Heart right ventricle (tissue), 16 donors: ENCODE measurements at places on chromosomes 11 and 22. TPM values are rescaled to one million over a fixed set of nuclear protein-coding genes. Genes with fewer than 3 reads are reported as not detected.
A peak's percentile ranks its signal among the peaks of the same experiment; 100 is the strongest.

- no peak for DNase-seq
These were observed 54.1 kb downstream of the MYH9 start for GRCh38 chr22:36333644-36334043.

DNA sequence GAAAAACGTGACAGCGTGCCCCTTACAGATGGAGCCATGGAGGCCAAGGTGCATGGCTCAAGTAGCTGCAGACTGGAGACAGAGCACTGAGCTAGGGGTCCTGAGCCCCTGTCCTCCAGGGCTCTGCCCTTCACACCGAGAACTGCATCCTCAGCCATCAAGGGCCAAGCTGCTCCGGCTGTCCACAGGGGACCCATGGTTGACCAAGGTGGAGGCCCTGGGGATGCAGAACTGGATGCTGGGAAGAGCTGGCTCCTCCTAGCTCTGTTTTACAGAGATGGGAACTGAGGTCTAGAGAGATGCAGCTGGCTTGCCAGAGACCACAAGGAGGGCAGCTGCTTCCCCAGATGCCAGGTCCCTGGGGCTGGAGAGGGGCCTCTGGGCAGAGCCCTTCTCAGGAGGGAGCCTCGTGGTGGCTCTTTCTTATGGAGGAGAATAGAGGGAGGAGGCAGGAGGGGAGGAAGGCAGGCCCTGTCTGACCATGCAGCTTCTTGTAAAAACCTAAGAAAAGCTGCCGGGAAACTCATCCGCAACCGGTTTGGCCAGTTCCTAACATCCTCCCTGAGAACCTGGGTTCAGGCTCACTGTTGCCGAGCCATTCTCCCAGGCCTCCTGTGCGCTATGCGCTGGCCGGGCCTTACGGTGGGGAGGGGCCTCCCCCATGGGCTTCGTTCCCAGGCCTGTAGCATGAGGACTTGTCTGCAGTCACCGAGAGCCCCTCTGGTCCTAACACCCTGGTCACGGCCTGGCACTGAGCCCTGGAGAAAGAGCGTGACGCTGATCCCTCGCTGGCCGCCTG lies 80.6 kb downstream of the WNT7B start:
- DNase-seq: peak; percentile 13

GRCh38 chr11:102552447-102553194 lies 22.1 kb upstream of the MMP7 start:
- no peak for DNase-seq

DNA sequence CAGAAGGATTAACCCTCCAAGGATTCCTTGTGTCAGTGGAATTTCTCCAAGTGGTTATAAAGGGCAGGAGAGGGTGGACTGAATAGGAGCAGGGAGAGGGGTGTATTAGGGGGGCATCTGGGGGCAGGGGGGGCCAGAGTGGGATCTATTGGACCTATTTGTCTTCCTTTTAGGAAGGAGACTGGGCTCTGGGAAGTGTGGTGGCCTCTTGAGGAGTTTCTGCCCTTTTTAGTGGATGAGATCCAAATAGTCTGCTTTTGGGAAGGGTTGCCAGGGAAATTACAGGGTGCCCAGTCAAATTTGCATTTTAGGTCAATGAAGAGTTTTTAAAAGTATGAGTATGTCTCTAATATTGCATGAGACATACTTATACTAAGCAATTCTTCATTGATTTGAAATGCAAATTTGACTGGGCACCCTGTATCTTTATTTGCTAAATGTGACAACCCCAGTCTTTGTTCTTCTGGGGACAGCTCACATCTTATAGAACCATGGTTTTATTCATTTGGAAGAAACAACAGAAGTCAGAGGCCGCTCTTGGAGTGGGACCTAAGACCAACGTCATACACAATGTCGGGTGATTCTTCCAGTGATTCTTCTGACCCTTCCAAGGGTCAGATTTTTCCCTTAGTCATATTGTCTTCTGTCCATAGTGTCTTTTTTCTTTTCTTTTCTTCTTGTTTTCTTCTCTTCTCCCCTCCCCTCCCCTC lies 429 bp upstream of the SLC22A6 start:
- no peak for DNase-seq

- no peak for DNase-seq
These were observed at the start of gene ANO9 for GRCh38 chr11:441418-442274. TSS of gene ANO9 (minus strand) at chr11:442011. CDS start at chr11:441926, 85 bp downstream.

DNA sequence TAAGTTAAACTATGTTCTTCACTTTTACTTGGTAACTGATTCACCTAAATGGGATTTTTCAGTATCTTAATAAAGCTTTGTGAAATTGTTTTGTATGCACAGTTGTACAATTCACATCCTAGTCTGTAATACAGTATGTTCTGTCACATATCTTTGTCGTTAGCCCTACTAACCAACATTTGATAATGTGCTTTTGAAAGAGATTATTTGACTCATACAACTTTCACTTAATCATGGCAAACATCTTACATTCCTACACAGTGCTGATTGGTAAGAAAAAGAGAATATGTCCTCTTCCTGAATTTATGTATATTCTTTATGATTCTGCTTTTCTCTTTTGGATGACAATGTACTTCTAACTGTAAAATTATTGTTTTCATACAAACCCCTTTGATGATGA lies 234.5 kb downstream of the METTL15 start:
- no peak for DNase-seq

DNA sequence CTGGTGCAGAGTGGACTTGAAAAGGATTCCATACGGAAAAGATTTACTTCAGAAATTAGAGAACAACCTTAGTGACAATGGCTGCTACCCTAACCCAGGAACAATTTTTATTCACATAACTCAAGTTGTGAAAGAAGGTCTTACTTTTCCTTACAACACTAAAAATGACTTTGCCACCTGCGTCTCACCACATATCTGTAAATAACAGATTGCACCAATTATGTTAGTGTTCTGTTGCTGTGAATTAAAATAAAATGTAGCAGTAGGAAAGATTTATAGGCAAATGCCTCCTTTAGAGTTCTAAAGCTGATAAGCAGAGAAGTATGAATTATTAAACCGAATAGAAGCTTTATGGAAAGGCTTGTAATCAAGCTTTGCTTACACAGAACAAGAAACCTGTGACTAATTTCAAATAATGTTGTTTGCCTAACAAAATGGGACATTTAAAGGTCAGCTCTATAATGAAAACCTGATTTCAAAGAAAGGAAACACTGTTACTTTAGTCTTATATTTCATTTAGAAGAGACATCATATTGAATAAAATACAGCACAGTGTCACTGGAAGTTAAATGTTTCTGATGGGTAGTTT lies 2237.8 kb downstream of the LRRC4C start:
- no peak for DNase-seq

DNA sequence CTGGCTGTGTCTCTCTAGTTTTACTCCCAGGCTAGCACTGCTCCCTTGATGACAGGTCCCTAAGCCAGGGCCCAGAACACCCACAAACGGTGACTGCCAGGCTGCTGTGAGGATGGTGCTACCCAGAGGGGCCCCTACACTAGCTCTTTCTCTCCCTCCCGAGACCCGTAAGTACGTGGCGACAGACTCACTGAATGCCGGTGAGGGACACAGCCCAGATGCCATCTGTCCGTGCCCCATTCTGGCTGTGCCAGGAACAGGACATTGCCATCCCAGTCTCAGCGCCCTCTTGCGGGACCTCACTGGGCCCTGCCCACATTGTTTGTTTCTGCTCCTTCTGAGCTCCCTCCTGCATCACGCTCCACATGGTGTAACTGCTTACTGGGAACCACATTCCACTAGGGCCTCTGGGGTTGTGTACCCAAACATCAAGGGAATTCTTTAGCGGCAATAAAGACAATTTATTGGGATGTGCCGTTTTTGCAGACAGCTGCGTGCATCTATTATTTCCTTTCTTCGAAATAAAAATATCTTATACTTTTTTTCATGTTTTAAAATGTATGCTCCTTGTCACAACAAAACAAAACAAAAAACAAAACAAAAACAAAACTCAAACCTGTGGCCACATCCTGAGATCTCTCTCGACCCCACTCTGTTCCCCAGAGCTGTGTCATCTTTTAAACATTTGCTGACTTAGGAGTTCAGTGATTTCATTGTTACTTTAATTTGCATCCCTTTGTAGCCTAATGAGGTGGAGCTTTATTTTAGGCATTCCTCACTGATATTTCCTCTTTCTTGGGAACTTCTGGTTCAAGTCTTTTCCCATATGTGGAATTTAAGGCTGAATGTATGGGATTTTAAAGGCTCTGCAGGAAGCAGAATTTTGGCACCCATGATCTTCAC lies 4.4 kb upstream of the TPCN2 start:
- DNase-seq: peak; percentile 74

DNA sequence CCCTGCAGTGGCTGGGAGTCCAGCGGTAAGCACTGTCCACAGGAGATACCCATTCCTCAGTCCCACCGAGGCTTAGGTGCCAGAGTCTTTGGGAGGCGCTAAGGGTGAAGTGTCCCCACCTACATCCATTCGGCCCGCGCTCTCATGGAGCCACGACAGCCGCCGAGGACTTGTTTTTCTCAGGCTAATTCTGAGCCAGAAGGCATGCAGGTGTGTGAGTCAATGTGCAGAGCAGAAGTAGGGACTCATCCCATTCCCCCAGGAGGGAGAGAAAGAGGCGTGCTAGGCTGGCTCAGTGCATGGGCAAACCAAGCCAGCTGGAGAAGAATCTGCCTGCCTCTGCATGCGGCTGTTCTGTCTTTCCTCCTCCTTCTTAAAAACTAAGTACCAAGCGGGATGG lies 46.6 kb downstream of the KCNC1 start:
- DNase-seq: no peak

GRCh38 chr11:31649129-31649966 lies 139.8 kb downstream of the ELP4 start:
- no peak for DNase-seq

DNA sequence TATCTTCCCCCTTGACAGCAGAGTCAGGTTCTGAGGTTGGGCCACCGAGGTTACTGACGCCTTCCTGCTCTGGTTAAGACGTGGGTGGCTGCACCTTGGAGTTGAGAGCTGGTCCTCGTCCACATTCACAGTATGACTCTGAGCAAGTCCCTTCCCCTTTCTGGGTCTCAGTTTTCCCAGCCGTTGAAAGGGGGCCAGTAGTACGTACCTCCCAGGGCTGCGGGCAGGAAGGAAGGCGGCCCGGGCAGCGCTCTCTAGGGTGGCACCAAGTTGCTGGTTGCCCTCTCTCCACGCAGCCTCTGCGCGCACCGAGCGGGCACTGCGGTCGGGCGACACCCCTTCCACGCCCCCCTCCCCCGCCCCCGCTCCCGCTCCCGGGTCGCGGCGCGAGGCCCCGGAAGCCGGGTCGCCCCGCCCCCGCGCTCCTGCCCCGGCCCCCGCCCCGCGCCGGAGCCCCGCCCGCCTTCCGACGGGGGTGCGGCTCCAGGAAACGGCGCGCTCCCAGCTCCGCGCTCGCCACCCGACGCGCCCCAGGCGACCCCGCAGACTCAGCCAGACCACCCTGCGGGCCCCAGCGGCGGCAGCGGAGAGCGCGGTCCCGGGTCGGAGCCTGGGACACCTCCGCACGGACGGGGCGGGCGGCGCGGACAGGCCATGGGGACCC lies at the start of gene EHBP1L1:
EHBP1L1 (plus strand) TSS at position 486 of the 664 bp plus-strand sequence. CDS start 250 bp downstream, outside the sequence.
- peak; percentile 73 for DNase-seq

GRCh38 chr22:30877662-30878515 lies 90.7 kb downstream of the MORC2 start:
- DNase-seq: no peak

GRCh38 chr11:110186456-110186855 lies 93.3 kb downstream of the ZC3H12C start:
- DNase-seq: no peak

DNA sequence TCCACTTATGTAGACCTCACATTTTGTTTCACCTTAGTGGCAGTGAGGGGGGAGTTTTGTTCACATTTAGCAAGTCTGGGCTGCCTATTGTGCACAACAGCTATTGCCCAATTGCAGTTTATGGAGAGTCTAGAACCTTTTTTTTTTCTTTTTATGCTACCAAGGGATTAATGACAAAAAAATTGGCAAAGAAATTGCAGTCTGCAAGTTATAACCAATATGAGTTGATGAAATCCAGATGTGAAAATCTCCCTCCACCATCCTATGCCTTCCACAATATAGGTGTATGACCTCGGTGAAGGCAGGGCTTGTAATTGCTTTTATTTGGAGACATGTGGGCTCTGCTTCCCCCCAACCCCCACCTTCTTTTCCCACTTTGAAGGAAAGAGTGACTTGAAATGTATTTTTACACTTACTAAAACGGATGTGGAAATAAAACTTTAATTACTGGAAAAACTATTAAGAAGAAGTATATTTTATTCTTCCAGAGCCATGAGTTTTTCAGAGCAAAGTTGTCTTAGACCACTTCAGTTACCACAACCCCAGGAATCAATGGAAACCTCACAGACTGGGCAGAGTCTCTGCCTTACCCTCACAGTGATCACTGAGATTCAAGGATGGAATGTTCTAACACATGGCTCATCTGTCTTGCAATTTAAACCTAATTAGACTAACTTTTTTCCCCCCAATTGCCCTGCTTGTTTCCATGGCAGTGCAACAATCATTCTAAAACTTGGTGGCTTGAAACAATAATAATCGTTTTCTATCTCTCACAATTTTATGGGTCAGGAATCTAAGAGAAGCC lies 120.8 kb upstream of the SLC5A12 start:
- no peak for DNase-seq

DNA sequence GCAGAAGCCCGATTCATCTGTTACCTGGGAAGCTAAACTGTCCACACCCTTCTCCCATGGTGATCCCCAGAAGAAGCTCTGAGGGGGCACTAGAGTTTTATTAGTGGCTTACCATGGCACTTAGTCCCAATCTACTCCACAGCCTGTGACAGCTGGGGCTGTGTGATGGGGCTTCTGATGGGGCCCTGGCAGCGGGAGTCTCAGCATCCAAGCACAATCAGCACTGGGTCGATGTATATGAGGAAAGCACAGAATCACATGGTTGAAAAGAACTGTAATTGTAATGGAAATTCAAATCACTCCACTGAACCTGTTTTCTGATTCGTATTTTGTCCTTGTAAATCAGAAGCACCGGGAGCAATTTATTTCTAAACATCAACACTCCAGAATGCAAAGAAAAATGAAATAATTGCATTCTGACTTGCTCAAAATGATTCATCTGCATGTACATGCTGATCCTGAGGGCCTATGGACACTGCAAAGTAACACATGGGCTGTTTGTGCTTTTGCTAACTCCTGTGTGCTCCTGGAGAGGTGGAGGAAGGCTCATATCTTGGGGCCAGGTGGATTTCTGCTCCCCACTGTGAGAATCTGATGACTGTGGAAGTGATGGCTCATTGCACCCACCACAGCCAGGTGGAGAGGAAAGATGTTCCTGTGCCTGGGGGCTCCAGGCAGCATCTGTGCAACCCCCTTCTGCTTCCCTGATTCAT lies 203.0 kb downstream of the KIRREL3 start:
- DNase-seq: no peak

- DNase-seq: no peak
These were observed 13.9 kb downstream of the CD82 start for GRCh38 chr11:44579302-44579761.

Gene MMP8
- 0.15 TPM for total RNA-seq

Gene BIK
- total RNA-seq: 0.57 TPM

Gene FAM227A
- 0.55 TPM for total RNA-seq

Gene AKIP1
- 29.3 TPM for total RNA-seq
